ENCODE measurements at places on chromosomes 3 and 15.

DNA sequence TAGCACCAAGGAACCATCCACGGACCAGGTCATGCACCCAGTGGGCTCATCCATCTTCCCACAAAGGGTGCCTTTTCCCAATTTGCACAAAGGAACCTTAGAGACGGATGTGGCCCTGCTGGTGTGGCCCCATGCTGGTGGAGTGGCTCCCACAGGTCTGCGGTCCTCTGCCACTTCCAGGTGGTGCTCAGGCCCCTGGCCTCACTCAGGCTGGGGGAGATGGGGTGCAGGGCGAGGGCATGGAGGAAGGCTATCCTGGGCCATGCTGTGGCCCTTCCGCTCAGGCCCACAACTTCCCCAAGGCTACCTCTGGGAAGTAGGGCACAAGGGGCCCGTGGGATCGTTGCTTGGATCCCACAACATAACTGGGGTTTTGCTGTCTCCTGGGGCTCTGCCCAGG lies 5.2 kb upstream of the SYNM start:
- no peak for DNase-seq

- no peak for DNase-seq
These were observed 92.7 kb downstream of the DLG1 start for GRCh38 chr3:197205675-197206074.

GRCh38 chr15:51243774-51244173 lies 94.6 kb downstream of the CYP19A1 start:
- no peak for DNase-seq

DNA sequence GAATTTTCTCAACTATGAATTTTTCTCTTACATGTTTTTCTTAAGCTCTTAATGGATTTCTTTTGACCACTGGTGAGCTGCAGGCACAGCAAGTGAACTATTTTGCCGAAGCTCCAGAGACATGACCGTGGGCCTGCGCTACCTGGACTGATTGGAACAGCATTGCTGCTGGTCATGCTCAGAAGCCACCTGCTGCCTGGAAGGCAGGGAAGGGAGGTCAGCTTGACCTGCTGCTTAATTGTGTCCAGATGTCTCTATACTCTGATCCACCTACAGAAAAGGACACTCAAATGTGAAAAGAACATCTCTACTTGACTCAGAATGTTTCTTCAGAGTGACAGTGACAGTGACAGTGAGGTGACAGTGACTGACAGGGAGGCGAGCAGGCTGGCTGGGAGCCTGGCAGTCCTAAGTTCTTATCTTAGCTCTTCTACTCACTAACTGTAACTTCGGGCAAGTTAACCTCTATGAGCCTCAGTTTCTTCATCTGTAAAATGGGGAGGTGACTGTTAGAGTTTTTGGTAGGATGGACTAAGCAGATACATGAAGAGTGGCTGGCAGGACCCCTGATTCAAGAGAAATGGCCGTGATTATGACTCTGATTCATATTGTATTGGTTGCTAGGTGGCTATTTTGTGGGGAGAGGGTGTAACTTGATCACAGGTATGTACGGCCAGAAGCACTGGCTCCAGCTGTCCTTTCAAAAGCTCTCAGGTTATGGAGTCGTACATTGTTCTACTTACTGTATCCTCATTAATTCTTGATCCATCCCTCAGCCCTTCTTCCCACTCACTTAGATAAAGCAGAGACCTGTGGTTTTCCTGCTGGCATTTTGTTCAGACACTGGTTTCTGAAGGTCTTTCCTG lies 54.8 kb upstream of the DLG1 start:
- DNase-seq, result no peak

GRCh38 chr3:141052201-141053069 lies 1.3 kb downstream of the SPSB4 start:
- no peak for DNase-seq

DNA sequence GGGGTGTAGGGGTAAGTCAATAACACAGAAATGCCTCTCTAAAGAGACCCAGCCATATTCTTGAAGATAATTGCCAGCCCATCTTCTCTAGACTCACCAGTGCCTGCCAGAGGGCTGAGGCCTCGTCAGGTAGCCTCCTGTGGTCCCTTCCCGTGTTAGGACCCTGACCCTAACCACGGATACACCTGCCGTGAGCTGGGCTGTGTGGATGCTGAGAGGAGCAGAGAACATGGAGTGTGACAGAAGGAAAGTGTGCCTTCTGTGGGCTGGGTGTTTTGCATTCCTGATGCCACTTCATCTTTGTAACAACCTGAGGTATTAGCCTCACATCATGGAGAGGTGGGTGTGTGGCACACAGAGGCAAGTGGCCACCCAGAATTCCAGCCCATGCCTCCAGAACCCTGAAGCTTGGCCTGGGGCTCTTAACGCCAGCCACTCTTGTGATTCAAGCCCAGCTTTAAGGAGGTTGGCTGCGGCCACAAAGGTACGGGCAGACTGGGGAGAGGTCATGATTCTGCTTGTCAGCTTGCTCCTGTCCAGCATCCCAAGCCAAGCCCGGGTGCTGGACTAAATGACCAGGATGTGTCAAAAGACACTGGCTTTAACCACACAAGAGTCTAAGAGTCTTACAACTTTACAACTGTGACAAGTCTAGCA lies 21.1 kb upstream of the ABTB1 start:
- DNase-seq, result no peak

Data from nucleus accumbens (tissue), 56 donors.